Cardiac ventricle fibroblast (primary cell): ENCODE measurements at places on chromosomes 16 and 17. TPM values are rescaled to one million over a fixed set of nuclear protein-coding genes. Genes with fewer than 3 reads are reported as not detected.

Gene ZNF785
- 6.8 and 18.9 TPM in 2 replicates for total RNA-seq

Gene KRTAP4-1
- not detected in 2 replicates for total RNA-seq

Gene KPNA2
- total RNA-seq: 26.1 and 31.8 TPM in 2 replicates

Gene SCGB1C2
- not detected in 2 replicates for total RNA-seq

Gene KCNJ2
- total RNA-seq: 0.24 and 0.62 TPM in 2 replicates
